AG04450 (cell line): ENCODE measurements at places on chromosomes 16 and 17.

- DNase-seq: no peak
Observed at GRCh38 chr16:1010251-1010650, 28.7 kb downstream of the SOX8 start.

- no peak for DNase-seq
Observed at GRCh38 chr16:24540602-24541210, 1.3 kb downstream of the RBBP6 start.

GRCh38 chr17:37180376-37180775, 195.4 kb upstream of the C17orf78 start:
- DNase-seq: no peak

DNA sequence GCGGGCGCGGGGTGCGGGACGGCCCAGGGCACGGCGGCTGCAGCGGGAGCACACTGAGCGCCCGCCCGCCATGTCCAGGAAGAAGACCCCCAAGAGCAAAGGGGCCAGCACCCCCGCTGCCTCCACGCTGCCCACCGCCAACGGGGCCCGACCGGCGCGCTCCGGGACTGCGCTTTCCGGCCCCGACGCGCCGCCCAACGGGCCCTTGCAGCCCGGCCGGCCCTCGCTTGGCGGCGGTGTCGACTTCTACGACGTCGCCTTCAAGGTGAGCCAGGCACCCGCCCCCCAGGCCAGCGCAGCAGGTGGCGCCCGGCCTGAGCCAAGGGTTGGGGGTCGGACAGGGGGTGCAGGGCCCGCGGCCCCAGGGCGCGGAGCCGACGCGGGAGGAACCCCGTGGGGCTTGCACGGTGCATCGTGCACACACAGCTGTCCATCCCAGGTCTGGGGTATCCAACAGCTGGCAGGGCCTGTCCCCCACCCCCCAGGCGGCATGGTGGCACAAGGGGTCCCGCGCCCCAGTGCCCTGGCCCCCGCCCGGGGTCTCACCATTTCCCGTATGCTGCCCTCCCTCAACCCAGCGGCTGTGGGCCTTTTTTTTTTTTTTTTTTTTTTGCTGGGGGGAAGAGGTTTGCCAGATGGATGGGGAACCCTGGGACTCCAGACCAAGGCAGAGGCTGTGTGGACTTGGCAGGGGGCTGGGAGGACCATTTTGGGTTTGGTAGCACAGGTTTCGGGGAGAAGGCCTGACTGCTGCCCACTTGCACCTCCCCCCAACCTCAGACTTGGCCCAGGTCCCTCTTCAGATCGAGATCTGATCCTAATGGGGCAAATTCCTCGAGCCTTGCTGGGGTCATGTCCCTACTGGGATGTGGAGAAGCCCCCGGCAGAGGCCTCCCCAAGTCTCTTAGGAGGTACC, 547 bp downstream of the RAB26 start:
- no peak for DNase-seq

DNA sequence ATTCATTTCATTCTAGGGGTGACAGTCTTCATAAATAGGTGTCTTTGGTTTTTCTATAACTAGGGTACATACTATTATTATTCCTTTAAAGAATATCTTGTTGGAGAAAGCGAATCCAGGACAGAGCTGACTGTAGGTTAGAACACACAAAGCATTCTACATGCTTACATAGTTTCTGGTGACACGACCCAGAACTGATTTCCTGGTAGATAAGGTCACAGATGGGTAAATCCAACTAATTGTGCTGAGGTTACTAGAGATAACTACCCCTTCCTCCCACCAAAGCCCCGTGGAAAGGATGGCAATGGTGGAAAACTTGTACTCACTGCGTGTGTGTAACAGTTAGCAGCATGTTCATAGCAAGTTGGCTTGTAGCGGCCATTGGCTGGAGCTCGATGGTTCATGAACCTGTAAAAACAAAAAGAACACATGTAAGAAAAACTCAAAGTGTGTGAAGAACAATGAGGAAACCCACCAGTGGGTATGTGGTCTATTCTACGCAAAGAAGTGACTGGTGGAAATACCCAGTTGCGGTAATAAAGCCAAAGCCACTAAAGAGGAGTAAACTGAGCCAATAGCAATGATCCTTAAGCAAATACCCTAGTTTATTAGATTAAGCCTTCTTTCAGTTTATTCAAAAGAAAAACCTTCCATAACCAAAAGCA, 7.7 kb downstream of the MMD start:
- no peak for DNase-seq

DNA sequence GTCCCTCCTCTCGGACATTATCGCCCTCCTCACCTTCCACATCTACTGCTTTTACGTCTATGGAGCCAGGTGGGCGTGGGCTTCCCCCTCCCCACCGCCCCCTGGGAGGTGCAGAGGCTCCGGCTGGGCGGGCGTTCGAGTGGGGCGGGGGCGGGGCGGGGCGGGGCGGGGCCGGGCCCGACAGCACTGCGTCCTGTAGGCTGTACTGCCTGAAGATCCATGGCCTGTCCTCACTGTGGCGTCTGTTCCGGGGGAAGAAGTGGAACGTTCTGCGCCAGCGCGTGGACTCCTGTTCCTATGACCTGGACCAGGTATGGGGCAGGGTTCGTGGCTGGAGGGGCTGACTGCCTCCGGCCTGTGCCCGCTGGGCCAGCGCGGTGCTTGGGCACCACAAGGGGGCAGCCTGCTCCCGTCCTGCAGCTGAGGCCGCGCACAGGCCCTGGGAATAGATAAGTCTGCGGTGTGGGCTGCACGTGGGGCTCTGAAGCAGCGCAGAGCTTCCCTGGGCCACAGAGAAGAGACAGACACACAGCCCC, 9.2 kb downstream of the PIGQ start:
- no peak for DNase-seq

- no peak for DNase-seq
Observed at GRCh38 chr17:11816409-11816808, 180.9 kb downstream of the ZNF18 start.

GRCh38 chr17:75891022-75891604, 5.6 kb downstream of the TRIM65 start:
- no peak for DNase-seq

DNA sequence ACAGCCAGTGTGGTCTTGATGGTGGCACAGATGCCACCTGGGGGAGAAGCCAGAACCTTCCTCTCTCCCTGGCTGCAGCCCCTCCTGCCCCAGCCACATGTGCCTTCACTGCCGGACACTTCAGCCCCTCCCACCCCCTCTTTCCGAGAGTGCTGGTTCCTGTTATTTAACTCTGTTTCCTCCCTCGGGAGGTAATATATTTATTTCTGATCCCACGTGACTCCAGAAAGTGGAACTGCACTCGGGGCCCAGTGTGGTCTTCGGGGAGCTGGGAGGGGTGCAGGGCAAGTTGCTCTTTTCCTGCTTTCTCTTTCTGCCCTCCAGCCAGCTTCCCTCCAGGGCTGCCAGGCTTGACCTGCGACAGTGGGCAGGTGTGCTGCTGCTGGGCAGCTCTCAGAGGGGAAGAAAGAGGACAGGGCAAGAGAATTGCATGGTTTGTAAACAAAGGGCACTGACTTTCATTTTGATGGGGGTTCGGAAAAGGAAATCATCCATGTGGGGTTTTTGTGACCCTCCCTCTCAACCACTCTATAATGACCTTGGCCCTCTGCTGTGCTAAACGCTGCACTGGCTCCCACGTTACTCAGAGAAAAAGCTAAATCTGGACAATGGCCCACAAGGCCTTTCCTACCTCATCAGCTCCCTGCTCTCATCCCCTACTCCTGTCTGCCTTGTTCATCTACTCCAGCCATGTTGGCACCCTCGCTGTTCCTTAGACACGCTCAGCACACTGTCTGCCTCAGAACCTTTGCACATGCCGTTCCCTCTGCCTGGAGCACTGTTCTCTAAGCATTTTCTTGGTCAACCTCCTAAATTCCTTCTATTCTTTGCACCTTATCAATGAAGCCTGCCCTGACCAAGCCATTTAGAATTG, 8.2 kb upstream of the CIITA start:
- DNase-seq: no peak
